Stimulated activated CD8-positive, alpha-beta memory T cell treated with anti-CD3 and anti-CD28 coated beads, Interleukin-2, amount 100 ng/mL, for 1 hour (primary cell): ENCODE measurements at places on chromosomes 1 and 21.

DNA sequence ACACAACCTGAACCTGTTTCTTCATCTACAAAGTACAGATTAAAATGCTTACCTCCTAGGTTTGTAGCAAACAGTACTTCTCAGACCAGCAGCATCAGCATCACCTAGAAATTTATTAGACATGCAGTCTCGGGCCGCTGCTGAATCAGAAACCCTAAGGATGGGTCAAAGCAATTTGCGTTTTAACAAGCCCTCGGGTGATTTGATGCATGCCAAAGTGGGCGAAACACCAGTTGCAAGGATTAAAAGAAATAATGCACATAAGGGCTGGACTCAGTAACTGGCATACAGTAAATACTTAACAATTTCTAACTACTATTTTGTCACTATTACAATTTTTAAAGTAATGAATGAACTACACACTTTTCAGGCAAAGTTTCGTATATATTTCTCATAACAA is 47.5 kb downstream of the SH3GLB1 start:
- no peak for DNase-seq

DNA sequence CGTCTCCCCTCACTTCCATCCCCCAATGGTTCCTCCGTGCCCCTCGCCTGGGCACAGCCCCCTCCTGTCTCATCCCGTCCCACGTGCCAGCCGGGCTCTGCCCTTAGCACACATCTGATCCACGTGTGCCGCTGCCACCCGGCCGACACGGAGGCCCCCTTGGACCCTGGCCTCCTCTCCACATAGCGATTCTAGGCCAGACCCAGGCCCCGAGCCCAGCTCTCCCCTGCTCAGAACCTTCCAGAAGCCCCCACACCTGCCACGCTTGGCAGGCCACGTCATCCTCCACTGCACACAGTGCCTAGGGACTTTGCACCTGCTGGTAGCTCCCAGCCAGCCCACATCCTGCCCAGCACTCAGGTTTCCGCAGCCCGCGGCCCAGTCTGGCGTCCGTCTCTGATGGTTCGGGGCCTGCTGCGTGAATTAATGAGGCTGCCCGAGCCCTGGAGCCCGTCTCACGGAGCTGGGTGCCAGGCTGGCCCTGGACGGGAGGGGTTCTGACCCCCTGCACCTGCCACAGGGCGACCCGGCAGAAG is 20.1 kb downstream of the PLCH2 start:
- no peak for DNase-seq

DNA sequence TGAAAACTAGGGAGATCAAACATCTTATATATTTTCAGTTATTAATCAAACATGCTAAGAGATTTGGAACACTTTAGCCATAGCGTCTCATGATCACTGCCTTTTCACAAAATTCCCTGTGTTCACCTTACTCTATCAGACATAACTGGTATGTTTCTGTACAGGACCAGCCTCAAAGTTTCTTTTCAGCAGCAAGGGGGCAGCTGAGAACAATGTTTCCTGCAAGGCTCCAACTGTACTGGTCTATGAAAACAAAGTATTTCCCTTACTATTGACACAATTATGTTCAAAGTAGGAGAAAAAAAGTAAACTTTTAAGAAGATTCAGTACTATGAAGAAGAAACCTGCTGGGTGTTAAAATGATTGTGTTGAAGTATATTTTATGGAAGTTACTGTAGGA is 98.5 kb downstream of the ATF6 start:
- no peak for DNase-seq

DNA sequence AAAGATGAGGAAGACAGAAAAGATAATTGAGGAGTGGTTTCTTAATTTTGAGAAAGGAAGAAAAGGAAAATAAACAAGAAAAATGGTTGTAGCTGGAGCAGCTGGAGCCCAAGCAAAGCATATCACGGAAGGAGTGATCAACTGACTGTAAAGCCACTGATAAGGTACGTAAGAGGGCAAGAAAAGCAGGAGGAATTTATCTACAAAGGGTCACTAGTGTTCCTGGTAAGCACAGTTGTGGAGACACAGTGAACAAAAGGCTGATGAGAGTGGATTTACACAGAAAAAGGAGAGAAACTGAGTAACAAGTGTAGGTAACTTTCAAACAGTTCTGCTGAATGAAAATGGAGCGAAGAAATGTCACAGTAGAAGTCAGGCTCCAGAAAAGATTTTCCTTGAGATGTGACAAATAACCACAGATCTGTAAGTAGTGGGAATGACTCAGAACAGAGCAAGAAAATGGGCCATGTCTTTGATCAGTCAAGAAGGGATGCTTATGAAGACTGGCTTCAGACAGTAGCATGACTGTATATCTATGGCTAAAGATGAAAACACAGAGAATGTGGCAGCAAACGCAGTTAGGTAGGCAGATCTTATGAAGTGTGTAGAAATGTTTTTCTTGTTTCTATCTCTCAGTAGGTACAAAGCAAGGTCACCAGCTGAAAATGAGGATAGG is 45.6 kb upstream of the RBM34 start:
- DNase-seq: no peak

- DNase-seq: no peak
Observed at GRCh38 chr1:110477041-110477440, 26.1 kb downstream of the PROK1 start.

DNA sequence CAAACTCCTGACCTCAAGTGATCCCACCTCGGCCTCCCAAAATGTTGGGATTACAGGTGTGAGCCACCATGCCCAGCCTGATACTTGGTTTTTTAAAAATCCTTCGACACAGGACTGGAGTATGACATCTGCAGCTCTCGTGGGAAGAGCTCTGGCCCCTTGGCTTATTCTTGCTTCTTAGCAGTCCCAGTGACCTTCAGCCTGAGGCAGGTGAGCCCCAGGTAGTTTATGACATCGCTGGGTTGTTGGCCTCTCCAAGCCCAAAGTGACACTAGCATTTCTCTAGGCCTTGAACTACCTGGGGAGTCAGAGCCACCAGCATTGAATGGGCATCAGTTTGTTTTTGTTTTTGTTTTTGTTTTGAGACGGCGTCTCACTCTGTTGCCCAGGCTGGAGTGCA is 15.9 kb upstream of the IFNGR2 start:
- DNase-seq: no peak

DNA sequence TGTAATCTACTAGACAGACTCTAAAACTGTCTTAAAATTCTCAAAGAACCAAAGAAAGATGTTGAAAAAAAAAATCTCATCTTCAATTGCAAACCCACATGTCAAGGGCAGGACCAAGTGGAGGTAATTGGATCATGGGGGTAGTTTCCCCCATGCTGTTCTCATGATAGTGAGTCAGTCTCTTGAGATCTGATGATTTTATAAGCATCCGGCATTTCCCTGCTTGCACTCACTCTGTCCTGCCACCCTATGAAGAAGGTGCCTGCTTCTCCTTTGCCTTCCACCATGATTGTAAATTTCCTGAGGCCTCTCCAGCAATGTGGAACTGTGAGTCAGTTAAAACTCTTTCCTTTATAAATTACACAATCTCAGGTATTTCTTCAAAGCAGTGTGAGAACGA is 257.0 kb downstream of the HHIPL2 start:
- no peak for DNase-seq

DNA sequence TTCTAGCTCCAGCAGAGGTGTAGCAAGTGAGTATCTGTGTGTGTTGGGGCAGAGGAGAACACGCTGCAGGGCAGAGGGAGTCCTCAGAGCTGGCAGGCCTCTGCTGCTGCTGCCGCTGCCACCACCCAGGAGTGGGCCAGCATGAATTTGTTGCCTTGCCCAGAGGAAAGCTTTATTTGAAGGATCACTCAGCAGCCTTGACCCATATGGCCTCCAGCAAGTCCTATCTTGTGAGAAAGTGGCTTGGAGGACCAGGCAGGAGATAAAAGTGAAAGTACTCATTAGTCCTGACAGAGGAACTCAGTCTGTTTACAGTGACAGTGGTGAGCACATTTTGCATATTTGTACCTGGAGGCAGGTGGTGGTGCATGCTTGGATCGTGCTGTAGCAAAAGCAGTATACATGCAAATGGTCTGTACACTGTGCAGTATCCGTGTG is 3.1 kb downstream of the TRAF5 start:
- no peak for DNase-seq

DNA sequence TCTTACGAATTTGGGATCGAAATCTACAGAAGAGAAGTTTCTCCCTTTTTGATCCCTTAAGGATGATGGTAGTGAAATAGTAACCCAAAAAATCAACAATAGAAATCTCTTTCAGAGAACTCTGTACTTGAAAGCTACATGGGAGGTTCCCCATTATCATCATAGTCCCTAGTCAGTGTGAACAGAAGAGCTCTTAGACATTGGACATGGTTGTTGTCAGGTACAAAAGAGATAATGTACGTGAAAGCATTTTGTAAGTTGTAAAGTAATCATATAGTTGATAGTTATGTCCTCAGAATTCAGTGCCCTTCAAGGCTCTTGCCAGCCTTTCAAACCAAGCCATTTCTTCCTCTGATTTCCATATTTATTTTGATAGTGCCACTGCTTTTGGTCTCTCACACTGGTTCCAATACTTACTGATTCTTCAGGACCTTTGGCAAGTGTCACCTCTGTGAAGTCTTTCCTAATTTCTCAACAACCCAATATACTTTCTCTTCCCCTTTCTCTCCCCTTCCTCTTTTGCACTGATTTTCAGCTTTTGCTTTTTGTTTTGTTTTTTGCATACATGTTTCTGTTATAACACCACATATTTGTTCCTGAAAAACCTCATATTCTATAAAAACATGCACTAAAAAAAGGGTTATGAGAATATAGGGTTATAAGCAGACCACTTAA is 22.4 kb downstream of the VPS45 start:
- no peak for DNase-seq

GRCh38 chr21:41712730-41713129 is 54.1 kb downstream of the RIPK4 start:
- no peak for DNase-seq

DNA sequence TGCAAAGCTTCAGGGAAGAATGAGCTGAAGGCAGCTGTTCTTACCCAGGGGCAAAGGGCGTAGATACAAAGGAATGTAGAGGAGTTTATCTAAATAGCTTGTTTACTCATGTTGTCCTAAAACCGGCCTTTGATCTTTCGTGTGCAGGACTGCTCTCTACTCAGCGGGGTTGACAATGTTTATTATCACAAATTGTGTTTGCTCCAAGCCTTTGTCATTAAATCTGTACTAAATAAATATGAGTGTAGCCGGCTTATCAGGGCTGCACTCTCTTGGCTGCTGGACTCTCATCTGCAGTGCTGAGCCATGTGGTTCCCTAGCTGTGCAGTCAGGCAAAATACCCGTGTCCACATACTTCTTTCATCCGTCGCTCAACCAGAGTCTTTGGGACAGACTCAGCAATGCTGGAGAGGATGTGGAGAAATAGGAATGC is 199.0 kb downstream of the LBR start:
- DNase-seq: no peak

DNA sequence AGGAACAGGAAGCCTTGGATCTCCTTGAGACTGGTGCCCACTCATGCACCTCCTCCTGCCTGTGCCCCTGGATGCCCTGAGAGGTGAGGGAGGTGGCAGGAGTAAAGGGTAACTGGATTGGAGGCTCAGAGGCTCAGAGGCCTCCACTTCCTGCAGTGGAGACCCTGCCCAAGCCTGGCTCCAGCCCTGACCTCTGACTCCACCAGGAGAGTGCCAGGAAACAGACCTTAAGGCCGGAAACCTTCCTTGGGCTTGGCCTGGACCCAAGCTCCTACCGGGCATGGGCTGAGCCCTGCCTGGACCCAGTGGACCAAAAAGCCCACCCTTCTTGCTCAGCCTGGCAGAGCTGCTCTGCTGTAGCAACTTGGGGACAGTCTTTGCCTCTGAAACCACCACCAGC is 15.0 kb upstream of the CELA3B start:
- no peak for DNase-seq

- DNase-seq: no peak
Observed at GRCh38 chr1:8925960-8926359, 19.7 kb upstream of the CA6 start.

DNA sequence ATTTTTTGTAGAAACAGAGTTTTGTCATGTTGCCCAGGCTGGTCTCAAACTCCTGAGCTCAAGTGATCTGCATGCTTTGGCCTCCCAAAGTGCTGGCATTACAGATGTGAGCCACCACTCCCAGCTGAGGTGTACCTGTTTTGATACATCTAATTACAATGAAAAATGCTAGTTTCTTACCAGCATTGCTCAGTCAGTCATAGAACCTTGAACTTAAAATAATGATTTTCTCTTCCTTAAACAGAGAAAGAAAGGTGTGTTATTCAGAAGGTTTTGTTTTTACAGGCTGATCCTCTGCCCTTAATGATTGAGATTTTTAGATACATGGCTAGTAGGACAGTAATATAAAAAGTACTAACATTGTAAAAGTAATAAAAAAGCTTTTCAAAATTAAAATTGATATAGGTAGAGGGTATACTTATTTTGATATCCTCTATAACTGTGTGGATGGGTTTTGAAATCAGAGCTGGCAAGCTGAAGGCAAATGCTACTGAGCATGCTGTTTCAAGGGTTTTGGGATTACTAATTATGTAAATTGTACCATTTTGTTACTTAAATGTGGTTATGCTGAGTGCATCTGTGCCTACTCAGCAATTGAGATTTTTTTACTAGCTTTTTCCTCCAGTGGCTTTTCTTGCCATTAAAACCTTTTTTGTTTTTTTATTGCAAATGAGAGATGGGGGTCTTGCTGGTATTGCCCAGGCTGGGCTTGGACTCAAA is 16.1 kb downstream of the PRRC2C start:
- DNase-seq: no peak

DNA sequence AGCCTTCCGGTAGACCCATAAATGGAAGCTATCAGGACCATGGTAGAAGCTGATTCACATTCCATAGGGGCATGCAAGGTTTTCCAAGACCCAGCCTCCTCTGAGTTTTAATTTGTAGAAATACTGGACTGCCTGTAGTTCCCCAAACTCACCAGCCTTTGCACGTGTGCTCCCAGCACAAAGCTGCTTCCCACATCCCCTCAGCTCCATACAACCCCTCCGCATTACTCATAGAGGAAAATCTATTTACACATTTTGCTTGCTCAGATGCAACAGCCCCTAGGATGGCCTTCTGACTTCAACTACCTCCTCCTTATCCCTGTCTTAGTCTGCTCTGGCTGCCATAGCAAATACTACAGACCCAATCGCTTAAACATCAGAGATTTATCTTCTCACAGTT is 336.2 kb downstream of the SETD4 start:
- no peak for DNase-seq

DNA sequence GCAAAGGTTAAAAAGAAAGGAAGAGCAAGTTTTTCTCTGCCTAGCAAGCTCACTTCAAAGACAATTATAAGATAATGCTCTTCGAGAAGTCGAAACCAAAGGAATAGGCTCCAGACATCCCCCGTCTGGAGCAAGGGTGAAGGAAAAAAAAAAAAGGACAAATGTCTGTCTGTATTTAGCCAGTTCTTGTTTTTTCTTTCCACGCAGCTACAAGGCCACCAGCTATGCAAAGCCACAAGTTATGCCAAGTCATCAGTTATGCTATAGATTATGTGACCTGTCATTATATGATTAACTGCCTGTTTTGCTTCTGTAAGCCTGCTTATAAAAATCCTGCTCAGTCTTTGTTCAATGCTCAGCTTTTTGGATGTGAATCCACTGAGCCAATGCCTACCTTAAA is 2.4 kb upstream of the THEM5 start:
- DNase-seq: no peak

- no peak for DNase-seq
Observed at GRCh38 chr21:20330652-20331051, 667.6 kb upstream of the NCAM2 start.
